CD4-positive, alpha-beta T cell (primary cell): ENCODE measurements at places on chromosomes 12 and 14. TPM values are rescaled to one million over a fixed set of nuclear protein-coding genes. Genes with fewer than 3 reads are reported as not detected.

DNA sequence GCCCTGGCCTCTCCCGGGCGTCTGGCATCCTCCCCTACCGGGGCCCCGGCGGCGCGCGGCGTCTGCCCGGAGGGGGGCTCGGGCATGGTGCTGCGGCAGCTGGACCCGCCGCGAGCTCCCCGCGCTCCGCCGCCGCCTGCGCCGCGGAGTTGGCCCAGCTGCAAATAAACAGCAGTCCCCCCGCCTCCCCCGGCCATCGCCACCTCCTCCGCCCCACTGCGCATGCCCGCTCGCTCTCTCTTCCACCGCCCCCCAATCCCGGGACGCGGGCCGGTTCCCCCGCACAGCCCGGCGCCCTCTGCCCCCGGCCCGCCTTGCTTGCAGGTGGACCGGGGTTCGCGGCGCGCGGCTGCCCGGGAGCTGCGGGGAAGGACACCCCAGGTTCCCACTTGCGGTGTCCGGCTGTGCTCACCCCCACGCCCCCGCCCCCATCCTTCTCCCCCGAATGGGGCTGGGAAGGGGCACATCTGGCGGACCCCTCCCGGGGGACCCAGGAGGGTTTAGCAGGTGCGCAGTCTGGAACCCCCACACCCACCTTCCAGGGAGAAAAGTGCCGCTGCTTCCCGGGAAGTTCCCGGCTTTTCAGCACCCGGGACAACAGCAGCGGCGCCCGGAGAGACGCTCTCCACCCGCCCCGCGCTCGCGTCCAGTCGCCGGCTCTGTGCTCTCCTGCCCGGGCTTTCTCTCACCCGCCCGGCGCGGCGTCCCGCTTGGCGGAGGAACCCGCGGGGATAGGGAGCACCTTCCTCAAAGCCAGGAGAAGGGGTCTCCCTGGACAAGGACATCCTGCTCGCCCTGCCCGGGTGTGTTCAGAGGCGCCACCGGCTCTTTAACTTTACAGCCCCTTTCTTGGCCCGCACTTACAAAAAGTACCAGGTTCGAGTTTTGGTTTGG lies at the start of gene TMTC1:
TSS of gene TMTC1 (minus strand) at position 170 of the 894 bp plus-strand sequence. CDS start 191 bp downstream, outside the sequence.
- no peaks in the 10 kb centered on the region for H3K36me3 ChIP-seq
- H3K4me1 ChIP-seq = no peaks in the 10 kb centered on the region
- H3K27ac ChIP-seq = no peak within 1 kb of the TSS
- peak within 1 kb of the TSS; percentile 29 for H3K4me3 ChIP-seq

DNA sequence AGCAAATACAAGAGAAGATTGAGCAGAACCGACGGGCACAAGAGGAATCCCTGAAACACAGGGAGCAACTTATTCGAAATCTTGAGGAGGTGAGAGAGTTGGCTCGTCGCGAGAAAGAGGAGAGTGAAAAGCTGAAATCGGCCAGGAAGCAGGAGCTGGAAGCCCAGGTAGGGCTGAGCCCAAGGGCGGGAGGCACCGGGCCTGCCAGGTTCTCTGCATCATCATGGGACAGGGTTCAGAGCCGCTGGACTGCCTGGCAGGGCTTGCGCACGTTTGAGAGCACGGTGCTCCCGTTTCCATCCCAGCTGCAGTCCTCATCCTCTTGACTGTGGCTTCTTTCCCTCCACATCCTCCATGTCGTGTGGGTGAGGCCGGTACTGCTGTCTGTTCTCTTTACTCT lies 14.4 kb downstream of the TCHP start:
- DNase-seq = no peak
- peaks cover 87% of the 10 kb centered on the region for H3K36me3 ChIP-seq
- H3K4me1 ChIP-seq = no peaks in the 10 kb centered on the region
- no peaks in the 10 kb centered on the region for H3K27me3 ChIP-seq

DNA sequence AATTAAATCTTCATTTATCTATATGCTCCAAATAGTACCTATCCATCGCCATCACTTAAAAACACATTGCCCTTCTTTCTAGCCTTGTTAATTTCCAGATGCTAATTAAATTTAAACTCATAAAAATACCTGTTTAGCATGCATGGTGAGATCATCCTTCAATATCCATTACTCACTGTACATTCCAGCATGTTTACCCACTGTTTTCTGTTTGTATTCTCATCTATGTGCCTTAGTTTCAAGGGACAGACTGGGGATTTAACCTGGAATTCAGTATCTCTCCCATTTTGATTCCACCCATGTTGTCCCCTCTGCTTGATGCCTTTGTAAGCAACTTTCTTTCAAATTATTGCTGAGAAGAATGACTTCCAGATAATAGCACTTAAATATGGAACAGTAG lies 208.0 kb downstream of the SPTSSA start:
- no peak overlapping the region for H3K27ac ChIP-seq
- H3K4me1 ChIP-seq = no peaks in the 10 kb centered on the region
- no peak for DNase-seq

PPP1R1A gene
- not detected for total RNA-seq
